ENCODE measurements at places on chromosomes 4 and X. TPM values are rescaled to one million over a fixed set of nuclear protein-coding genes. Genes with fewer than 3 reads are reported as not detected.

Gene GPR78
- not detected for total RNA-seq

- H3K27me3 ChIP-seq, result no peaks in the 10 kb centered on the region
- H3K4me3 ChIP-seq, result no peak overlapping the region
- no peak overlapping the region for H3K27ac ChIP-seq
- H3K36me3 ChIP-seq, result peaks cover 3% of the 10 kb centered on the region
Observed at GRCh38 chr4:172986114-172986513, 182.5 kb upstream of the GALNT7 start.

Gene GPR82
- 0.12 TPM for total RNA-seq

Gene GLRA3
- total RNA-seq, result not detected

Gene ADH1B
- total RNA-seq, result not detected

DNA sequence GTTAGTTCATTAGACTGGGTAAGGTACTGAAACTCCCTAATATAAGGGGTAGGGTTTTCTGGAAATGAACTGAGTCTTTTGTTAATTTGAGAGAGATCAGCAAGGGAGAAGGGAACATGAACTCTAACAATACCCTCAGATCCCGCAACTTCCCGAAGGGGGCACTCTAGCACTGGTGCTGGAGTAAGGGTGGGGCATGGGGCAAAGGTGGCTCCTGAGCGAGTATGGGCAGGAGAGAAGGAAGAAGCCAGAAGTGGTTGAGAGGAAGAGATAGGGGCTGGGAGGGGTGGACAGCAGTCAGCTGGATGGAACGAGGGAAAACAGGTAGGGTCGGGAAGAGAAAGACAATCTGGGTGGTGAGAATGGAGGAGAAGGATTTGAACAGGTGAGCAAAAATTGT, 183.2 kb upstream of the MAGEE2 start:
- no peaks in the 10 kb centered on the region for H3K4me1 ChIP-seq
- DNase-seq, result no peak
- H3K27ac ChIP-seq, result no peak overlapping the region
- H3K36me3 ChIP-seq, result no peaks in the 10 kb centered on the region

DNA sequence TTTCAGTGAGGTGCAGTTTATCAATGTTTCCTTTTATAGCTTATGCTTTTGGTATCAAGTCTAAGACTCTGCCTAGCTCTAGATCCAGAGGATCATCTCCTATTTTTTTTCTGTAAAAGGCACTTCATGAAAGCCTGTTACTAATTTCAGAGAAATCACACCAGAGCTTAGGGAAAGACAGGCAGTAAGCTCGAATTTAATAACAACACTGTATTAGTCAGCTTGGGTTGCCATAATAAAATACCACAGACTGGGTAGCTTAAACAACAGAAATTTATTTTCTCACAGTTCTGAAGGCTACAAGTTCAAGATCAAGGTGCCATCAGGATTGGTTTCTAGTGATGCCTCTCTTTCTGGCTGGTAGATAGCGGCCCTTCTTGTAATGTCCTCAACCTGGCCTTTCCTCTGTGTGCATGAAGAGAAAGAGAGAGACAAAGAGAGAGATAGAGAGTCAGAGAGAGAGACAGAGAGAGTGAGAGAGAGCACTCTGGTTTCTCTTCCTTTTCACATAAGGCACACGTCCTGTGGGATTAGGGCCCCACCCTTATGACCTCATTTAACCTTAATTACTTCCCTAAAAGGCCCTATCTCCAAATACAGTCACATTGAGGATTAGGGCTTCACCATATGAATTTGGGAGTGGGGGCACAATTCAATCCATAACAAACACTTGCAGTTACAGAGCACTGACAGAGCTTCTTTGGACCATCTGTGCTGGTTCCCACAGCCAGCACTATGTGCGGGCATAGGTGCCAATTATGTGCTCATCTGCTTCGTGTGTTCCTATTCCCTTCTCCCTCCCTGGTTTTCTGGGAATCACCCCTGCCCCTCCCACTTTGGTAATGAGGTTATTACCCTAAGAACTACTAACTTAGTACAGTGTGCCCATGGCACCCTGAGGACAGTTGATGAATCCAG, 114.8 kb upstream of the MED14 start:
- H3K4me3 ChIP-seq, result no peak overlapping the region
- H3K36me3 ChIP-seq, result no peaks in the 10 kb centered on the region
- H3K27ac ChIP-seq, result no peak overlapping the region

Gene ADH1A
- not detected for total RNA-seq

Gene ODAPH
- total RNA-seq, result not detected

- H3K27ac ChIP-seq, result peak overlapping the region; percentile 97
- H3K4me1 ChIP-seq, result peaks cover 18% of the 10 kb centered on the region
- peak; percentile 37 for DNase-seq
Observed at GRCh38 chrX:153924149-153924861, 1.8 kb downstream of the ARHGAP4 start.

GRCh38 chrX:3141031-3141430, 99.8 kb downstream of the ARSF start:
- no peaks in the 10 kb centered on the region for H3K27me3 ChIP-seq
- H3K4me1 ChIP-seq, result peaks cover 11% of the 10 kb centered on the region
- H3K4me3 ChIP-seq, result no peak overlapping the region

Gene STOX2
- not detected for total RNA-seq

Gene SOWAHD
- 0.18 TPM for total RNA-seq

- H3K36me3 ChIP-seq, result no peaks in the 10 kb centered on the region
- no peak overlapping the region for H3K27ac ChIP-seq
- no peaks in the 10 kb centered on the region for H3K27me3 ChIP-seq
- H3K4me1 ChIP-seq, result no peaks in the 10 kb centered on the region
Observed at GRCh38 chr4:106691749-106692148, 323.2 kb upstream of the GIMD1 start.

DNA sequence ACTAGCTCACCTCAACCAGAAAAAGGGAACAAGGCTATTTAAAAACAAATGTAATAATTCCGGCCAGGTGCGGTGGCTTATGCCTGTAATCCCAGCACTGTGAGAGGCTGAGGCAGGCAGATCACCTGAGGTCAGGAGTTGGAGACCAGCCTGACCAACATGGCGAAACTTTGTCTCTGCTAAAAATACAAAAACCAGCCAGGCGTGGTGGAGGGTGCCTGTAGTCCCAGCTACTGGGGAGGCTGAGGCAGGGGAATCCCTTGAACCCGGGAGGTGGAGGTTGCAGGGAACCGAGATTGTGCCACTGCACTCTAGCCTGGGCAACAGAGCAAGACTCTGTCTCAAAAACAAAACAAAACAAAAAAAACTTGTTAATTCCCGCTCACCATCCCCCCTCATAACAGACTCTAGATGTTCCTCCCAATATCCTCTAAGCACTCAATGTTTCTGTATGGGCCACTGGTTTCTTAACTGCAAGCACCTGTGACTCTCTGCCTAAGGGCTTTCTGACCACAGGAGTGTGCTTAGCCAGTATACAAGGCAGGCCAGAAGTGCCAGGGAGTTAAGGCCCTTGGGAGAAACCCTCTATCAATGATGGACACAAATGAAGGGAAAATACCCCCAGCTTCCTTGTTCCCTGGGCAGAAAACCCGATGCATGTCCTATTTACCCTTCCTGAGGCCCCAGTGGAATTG, 21.0 kb upstream of the THOC2 start:
- H3K4me1 ChIP-seq, result no peaks in the 10 kb centered on the region
- H3K27ac ChIP-seq, result no peak overlapping the region
- no peak for DNase-seq

Gene ABCE1
- 210 TPM for total RNA-seq

Gene MAOB
- total RNA-seq, result not detected

Gene S100P
- total RNA-seq, result 2.5 TPM

Gene CYSLTR1
- total RNA-seq, result 0.36 TPM

Gene TXK
- 14.2 TPM for total RNA-seq

Gene XK
- total RNA-seq, result 0.12 TPM

Measured in activated naive CD8-positive, alpha-beta T cell treated with anti-CD3 and anti-CD28 coated beads for 36 hours (primary cell).